Neuronal stem cell (in vitro differentiated cells): ENCODE measurements at places on chromosomes 13 and 19.

- no peak overlapping the region for H3K4me3 ChIP-seq
- no peaks in the 10 kb centered on the region for H3K27me3 ChIP-seq
Observed at GRCh38 chr19:4713384-4713951, 10.2 kb downstream of the DPP9 start.

GRCh38 chr13:66794340-66795031 is 435.6 kb downstream of the PCDH9 start:
- no peaks in the 10 kb centered on the region for H3K36me3 ChIP-seq
- no peak for DNase-seq
- no peaks in the 10 kb centered on the region for H3K4me1 ChIP-seq
- no peak overlapping the region for H3K4me3 ChIP-seq
- no peaks in the 10 kb centered on the region for H3K27me3 ChIP-seq

DNA sequence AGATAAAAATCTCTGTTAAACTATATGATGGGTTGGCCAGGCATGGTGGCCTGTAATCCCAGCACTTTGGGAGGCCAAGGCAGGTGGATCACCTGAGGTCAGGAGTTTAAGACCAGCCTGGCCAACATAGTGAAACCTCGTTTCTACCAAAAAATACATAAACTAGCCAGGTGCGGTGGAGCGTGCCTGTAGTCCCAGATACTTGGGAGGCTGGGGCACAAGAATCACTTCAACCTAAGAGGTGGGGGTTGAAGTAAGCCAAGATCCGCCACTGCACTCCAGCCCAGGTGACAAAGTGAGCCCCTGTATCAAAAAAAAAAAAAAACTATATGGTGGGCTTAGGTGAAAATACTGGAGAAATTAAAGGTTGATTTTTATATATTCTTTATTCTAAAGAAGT is 11.3 kb downstream of the TBC1D4 start:
- H3K27ac ChIP-seq = no peak overlapping the region
- H3K27me3 ChIP-seq = no peaks in the 10 kb centered on the region
- H3K4me3 ChIP-seq = no peak overlapping the region
- no peaks in the 10 kb centered on the region for H3K4me1 ChIP-seq
- no peaks in the 10 kb centered on the region for H3K36me3 ChIP-seq

GRCh38 chr19:48258350-48258749 is 2.6 kb upstream of the CARD8 start:
- H3K4me3 ChIP-seq = no peak overlapping the region
- no peak for DNase-seq
- no peaks in the 10 kb centered on the region for H3K27me3 ChIP-seq
- H3K27ac ChIP-seq = no peak overlapping the region
- peaks cover 2% of the 10 kb centered on the region for H3K4me1 ChIP-seq
- no peaks in the 10 kb centered on the region for H3K36me3 ChIP-seq

GRCh38 chr13:33271759-33272158 is 13.8 kb downstream of the STARD13 start:
- H3K4me3 ChIP-seq = no peak overlapping the region
- no peak for DNase-seq
- H3K4me1 ChIP-seq = no peaks in the 10 kb centered on the region
- no peaks in the 10 kb centered on the region for H3K36me3 ChIP-seq
- no peaks in the 10 kb centered on the region for H3K27me3 ChIP-seq
- H3K27ac ChIP-seq = no peak overlapping the region
